ENCODE measurements at places on chromosomes 2 and 18.

DNA sequence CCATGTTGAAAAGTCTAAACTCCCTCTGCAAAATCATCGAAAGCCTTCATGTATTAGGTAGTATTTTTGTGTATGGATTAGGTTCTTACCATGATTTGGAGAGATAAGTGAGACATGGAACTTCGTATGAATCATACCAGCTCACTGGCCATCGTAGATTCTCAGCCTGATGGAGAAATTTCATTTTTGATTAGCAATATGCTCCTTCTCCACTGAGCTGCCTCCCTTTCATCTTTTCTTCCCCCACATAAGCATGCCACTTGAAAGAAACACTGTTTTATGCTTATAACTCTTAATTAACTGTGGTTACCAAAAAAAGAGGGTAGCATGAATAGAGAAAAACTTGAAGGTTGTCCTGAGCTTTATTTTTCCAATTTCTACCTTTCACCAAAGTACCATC, 111.9 kb downstream of the NCK2 start:
- DNase-seq: no peak

GRCh38 chr2:134449157-134449556, 195.3 kb downstream of the MGAT5 start:
- no peak for DNase-seq

- no peak for DNase-seq
Observed at GRCh38 chr2:128289439-128289838, 29.2 kb downstream of the HS6ST1 start.

DNA sequence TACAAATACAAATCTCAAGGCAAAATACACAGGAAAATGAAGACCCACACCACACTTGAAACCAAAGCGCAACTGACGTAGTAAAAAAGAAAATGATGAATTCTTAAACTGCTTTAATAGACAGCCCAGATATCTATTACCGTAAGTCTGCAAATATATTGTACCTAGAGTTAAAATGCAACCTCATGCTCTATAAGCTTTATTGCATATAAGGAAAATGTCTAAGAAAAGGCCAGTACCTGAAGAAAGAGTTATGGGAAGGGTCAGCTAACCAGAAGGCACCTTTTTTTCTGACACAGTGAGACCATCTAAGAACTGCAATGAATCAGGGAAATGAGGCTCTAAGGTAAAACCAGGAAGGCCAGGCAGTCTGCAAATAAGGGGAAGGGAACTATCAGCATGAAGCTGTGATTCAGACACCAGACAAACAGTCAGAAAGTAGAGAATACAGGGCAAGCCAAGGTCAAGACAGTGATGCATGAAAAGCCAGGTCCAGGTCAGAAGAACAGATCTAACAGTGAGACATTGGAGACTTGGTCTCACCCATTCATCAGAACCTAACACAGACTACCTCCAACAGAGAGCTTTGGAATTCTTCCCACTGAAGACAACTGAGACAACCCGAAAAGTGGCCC, 46.9 kb downstream of the PDE11A start:
- DNase-seq: no peak

DNA sequence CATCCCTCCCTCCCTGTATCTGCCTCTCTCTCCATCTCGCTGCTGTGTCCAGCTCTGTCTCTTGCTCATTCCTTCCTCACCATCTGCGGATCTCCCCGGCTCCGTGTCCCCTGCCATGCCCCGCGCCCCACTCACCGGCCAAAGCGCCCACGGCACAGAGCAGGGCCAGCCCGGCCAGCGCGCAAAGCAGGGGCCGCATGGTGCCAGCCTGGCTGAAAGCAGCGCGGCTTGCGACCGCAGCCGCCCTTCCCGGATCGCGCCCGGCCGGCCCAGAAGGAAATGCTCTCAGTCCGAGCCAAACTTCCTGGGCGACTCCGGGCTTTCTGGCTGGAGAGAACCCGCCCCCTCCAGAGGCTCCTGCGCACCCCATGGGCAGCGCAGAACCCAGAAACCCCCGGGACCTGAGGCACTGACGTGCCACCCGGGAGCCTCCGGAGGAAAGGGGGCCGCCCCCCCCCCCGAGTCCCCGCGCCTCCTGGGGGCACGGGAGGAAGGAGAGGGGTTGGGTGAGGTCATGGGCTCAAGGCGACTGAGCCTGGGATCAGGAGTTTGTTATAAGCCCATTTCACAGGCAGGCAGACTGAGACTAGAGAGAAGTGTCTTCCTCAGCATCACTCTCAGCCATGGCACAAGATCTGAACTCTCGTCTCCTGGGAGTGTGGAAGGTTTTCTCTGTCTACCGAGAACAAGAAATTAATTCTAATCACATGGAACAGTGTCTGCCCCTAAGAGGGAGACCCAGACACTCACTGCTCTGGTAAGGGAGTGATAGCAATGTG, 45.2 kb upstream of the RAB6C start:
- DNase-seq: no peak

- DNase-seq: no peak
Observed at GRCh38 chr2:187709065-187709464, 154.8 kb upstream of the TFPI start.

GRCh38 chr2:15899327-15899612, 41.1 kb upstream of the MYCN start:
- no peak for DNase-seq

Measured in heart left ventricle (tissue), 16 donors.